ENCODE measurements at places on chromosomes 6 and 20. TPM values are rescaled to one million over a fixed set of nuclear protein-coding genes. Genes with fewer than 3 reads are reported as not detected.

DNA sequence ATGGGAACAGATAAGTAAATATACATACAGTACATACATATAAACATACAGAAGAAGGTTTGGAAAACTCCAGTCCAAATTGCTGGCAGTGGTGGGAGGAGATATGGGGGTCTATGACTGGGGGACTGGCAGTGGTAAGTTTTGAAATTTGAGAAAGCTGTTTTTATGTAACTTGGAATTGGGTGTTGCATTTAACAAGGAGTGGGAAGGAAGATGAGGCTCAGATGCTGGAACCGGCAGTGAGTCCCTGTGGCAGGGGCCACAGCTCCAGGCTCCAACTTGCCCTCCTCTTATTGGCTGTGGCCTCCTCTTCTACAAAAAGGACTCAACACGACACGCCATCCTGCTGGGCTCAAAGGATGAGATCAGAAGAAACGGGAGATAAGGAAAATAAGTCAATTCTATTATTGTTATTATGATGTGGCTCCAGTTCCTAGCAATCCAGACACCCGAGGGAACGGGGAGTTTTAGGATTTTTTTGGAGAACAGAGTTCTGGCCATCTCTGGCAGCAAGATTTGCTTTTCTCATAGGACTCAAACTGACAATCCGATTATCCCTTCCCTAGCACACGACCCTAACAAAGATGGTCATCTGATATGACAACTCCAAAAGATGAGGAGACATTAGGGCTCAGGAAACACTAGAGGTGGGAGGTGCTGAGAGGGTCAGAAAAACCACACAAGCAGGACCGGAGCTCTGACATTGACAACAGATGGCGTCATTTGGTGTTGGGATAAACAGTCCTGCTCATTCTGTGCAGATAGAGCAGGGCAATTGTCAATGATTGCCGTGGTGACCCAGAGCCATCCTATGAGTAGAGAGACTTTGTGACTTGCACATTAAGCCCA lies 6.0 kb upstream of the TGM2 start:
- no peak for DNase-seq

DNA sequence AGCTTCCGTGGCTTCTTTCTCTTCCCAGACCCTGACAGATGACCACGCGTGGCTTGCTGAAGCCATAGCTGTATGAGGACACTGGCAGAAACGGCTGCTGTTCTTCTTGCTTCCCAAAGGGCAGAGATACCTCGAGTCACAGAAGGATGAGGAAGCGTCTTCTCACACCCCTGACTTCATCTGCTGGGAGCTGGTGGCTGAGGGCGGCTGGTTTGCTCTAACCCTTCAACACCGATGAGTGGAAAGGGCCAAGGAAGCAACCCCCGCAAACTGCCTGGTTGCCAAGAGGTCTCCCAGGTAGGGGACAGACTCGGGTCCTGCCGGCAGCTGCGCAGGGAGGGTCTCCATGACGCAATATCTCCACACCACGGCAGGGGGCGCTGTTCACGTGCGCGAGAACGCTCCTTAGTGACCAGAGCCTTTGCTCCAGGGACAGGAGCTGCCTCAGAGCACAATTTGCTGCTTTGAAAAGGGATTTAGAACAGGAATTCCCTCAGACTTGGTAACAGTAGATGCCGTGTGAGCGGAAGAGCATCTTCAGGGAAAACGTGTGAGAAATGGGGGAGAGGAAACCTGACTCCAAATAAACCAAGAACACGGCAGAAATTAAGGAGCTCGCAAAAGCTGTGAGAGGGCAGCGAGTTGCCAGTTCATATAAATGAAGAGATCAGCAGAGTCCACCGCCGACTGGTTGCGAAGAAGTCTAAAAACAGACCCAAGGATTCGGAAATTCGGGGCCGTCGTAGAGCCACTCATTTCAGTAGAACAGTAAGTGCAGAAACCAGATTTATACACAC lies 80.2 kb downstream of the ERMARD start:
- DNase-seq: peak; percentile 83

DNA sequence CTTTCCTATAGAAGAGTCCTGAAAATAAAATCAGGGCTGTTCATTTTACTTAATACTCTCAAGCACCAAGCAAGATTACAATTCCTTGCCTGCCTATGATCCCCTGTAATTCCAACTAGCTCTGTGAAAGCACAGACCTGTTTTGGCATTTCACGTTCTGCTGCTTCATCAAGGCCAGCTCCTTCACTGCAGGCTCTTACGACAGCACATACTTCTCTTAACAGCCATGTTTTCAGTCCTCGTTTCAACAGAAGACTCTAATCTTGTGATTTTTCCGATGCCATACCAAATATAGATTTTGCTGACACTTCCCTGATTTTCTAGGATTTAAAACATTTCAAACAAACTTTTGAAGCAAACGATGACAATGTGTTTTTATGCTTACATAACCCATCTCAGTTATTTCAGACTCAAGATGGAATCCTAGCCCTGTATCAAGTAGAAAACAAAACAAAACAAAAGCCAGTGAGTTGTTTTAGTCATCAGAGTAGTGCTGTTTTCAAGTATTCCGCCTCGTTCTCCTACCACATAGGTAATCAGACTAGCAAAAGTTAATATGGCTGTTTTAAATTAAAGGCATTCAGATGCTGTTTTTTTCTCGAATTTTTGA lies 616.5 kb upstream of the CITED2 start:
- peak; percentile 45 for DNase-seq

DNA sequence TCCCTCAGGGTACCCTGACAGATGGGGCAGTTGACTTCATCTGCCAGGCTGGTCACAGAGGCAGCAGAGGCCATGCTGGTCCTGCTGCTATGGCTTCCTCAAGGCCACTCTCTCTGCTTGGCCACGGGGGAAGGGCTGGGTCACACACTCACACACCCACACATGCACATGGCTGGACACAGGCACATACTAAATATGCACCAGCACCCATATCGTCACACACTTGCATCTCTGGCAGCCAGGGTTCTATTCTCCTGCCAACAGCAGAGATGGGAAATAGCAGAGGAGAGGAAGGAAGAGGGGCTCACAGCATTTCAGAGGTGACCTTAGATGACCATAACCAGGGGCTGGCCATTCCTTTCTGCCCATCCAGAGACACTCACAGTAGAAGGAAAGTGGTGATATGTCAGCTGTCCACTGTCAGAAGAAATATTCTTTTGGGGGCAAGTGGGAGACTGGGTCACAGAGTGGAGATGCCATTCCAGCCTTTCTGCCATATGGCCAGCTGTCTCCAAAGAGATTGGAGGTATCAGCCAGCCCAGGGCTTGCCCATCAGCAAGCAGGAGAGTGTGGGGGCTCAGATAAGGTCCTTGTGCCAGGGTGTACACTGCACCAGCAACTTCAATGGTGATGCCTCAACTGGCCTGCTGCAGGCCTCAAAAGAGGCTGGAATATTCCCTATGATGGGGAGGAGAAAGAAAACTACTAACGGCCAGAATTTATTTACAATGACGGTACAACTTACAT lies at the start of gene TRIM10:
TSS of gene TRIM10 (minus strand) at position 427 of the 747 bp plus-strand sequence. CDS start at position 74, 353 bp downstream.
- DNase-seq: no peak

DNA sequence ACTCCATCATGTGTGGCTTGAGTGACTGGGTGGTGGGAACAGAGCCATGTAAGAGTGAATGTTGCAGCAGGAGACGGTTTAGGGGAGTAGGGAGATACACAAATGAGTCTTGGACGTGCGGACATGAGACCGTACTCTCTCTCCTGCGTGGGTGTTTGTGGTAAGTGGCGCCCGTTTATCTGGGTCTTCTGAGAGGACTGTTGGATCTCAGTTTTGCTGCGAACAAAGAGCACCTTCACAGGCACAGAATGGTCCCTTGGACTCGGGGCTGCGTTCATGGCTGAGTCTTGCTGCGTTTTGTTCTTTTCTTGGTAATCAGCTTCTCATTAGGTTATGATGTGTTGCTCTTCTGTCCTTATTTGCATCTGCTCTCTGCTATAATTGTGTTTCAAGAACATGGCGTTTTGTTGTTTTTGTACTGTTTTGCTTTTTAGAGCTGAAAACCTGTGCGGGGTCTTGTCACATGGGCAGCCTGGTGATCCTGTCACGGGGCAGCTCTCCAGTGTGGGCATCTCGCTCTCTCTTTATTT lies 28.5 kb downstream of the STK35 start:
- no peak for DNase-seq

DNA sequence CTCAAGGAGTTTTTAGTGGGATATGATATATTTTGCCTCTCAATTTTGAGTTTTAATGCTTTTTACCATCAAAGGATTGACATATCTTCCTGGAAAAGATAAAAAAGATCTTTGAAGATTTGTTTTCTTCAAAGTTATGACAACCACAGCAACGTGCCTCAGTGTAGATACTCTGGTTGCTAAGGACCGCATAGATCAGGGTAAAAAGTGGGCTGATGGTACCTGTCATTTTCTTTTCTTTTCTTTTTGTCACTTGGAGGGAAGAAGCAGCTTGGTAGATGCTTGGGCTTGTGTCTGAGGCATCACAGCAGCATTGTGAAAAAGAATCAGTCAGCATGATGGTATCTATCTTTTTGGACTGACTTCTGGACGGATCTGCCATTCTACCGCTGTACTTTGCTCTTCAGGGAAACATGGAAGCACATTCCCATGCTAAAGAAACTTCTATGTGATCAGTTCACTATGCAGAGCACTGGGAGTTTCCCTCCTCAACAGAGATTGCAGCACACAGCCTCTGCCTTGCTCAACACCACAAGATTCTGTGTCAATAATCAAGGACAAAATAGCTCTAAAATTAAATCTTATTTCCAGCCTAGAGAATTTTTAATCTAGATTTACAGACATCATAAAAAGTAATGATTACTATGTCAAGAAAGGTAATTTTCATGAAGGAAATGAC lies 54.8 kb upstream of the SGK1 start:
- peak; percentile 51 for DNase-seq

GRCh38 chr20:53738039-53738944 lies 144.7 kb upstream of the ZNF217 start:
- DNase-seq: peak; percentile 92

DNA sequence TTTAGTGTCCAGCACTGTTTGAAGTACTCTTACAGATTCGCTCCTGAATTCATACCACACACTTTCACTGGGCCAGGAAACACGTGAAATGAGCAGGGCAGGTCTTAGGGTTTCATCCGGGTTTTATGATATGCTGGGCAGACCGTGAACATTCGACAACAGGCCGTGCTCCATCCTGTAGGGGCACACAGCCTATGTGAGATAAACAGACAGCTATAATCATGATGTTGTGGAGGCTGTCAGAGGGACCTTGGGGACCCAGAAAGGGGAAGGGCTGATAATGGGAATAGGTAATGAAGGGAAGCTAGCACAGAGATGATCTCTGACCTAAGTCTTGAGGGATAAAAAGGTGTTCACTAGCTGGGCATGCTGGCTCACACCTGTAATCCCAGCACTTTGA lies 110.4 kb downstream of the RIN2 start:
- no peak for DNase-seq

DNA sequence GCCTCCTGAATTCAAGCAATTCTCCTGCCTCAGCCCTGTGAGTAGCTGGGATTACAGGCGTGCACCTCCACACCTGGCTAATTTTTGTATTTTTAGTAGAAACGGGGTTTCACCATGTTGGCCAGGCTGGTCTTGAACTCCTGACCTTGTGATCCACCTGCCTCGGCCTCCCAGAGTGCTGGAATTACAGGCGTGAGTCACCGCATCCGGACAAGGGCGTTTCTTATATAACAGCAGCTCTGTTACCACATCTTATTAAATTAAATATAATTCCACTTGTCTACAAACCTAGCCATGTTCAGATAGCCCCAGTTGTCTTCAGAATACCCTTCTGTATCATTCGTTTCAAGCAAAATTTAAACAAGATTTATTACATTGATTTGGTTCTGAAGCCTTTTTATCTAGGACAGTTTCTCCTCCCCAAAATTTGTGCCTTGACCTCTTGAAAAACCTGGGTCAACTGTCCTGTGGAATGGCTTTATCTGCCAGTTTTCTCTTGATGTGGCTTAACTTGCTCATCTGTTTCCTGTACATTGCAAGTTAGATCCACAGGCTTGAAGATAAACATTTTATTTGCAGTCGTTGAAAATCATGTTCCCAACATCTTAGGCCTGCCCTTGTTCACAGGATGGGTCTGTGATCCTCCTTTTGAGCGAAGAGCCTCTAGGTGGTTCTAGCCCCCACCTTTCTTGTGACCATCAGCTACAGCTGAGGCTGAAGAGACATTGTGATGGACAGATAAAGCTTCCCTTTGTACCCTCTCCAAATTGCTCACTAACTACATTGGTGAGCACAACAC lies 132.2 kb downstream of the ARID1B start:
- DNase-seq: no peak

GRCh38 chr6:51116723-51117122 lies 298.1 kb downstream of the TFAP2B start:
- DNase-seq: no peak

DNA sequence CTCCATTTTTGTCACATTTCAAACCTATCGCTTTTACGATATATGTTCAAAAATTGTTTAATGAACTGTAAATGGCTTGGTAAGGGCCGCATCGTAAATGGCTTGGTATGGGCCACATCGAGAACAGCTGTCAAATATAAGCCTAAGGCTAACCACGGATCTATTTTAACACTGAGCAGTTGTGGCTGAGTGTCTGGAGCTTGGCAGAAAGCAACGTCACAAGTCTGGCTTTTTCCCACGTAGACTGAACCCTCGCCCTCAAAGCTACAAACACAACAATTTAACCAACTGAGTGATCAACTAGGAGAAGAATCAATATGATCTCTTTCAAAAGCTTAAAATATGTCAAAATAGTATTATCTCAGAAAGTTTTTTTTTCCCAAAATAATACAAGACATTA lies 71.4 kb upstream of the PRSS16 start:
- peak; percentile 38 for DNase-seq

Gene ASXL1
- total RNA-seq: 59.6 TPM

Gene LGSN
- total RNA-seq: 4.1 TPM

Gene DHX35
- 10.6 TPM for total RNA-seq

Gene TSPO2
- total RNA-seq: not detected

Measured in hepatocyte (in vitro differentiated cells).